ENCODE measurements at places on chromosomes 7 and 10. TPM values are rescaled to one million over a fixed set of nuclear protein-coding genes. Genes with fewer than 3 reads are reported as not detected.

DNA sequence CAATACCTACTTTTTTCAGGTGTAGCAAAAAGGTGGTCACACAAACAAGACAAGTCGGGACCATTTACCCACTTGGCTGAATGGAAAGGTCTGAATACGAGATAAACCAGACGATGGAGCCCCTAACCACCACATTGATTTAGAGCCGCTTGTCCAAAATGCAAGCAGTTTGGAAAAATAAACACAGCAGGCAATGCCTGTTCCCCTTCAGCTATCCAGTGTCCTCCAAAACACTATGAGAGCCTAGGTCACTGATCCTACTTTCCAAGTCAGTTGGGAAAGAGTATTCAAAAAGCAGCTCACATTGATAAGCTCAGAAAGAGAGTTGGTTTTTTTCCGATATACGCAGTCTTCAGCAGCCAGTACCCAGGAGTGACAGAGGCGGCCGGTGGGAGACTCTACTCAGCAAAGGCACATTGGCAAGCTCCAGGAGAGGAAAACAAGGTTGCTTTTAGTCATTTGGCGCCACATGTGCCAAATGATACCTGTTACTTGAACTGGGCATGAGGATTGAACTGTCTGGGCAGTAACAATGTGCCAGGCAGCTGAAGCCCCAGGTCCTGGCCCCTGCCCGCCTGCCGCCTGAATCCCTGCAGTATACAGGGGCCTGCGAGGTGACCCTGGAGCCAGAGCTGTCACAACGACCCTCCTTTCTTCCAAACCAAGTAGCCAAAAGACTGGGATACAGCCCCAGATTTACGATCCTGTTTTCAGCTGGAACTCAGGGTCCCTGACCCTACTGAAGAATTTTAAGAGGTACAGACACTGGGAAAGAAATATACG is 109.8 kb downstream of the PIP4K2A start:
- no peak for DNase-seq

DNA sequence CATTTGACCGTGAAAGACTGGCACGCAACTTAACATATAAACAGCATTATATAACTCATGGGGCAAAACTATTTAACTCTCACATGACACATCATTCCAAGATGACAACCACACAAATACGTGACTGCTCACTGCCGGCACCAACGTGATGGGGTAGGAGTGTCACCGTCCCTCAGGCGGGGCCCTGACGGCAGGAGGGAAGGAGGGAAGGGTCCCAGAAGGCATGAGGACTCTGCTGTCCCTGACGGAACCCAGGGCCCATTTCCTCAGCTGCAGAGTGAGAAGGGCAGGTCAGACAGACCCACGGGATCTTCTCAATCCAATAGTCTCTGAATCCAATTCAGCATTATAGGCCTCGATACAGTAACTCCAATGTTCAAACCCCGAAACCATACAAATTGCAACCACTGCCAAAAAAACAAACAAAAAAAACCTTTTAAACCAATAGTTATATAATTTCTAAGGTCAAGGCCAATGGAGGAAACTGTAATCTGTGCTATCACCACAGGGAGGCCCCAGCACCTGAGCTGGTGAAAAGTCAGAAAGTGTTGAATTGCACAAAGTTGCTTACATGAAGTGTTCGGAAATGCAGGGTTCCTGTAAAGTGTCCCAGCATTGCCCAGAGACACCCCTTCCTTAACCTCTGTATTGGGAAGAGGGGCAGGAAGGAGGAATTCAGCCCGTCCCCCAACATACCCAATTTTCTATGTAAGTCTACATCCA is 137.4 kb downstream of the TNS3 start:
- no peak for DNase-seq

- peak; percentile 26 for DNase-seq
Measured at GRCh38 chr7:134420424-134421125, 38.3 kb downstream of the AKR1B1 start.

- peak; percentile 81 for DNase-seq
Measured at GRCh38 chr10:124009231-124010015, 84.0 kb downstream of the CHST15 start.

- no peak for DNase-seq
Measured at GRCh38 chr10:114271075-114271778, 32.2 kb downstream of the VWA2 start.

GRCh38 chr10:132140167-132140925 is 46.4 kb upstream of the DPYSL4 start:
- DNase-seq: no peak

DNA sequence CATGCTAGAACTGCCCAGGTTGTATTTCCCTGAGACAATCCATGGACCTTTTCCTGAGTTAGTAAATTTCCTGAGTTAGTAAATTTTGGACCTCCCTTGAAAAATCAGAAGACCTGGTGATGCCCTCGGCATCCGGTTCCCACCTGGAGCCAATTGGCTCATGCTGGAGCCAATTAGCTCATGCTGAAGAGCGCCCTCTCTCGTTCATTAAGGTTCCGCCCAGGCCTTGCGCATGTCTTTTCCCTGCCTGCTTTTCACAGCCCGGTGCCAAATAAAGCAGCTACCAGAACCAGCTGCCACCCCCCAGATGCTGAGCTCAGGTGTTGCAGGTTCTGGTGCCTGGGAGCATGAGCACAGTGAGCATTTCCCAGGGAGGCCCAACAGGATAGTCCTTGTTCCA is 96.2 kb downstream of the APBB1IP start:
- no peak for DNase-seq

DNA sequence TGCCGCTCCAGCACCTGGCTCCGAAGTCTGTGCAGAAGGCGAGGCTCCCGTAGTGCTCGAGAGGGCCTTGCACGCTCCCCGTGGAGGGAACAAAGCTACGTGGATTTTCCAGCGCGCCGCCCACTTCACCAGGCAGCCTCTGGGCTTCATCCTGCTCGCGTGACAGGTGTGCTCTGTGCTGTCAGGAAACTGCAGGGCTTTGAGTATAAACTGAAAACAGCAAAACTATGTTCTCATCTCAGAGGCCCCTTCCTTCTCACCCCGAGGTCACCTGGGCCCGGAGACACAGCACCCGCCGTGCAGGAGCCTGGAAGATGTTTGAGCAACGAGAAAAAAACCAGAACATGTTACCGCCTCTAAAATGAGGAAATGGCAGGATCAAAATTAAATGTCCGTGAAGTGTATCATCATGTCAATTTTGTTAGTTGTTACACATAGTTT is 17.6 kb upstream of the GPR146 start:
- no peak for DNase-seq

DNA sequence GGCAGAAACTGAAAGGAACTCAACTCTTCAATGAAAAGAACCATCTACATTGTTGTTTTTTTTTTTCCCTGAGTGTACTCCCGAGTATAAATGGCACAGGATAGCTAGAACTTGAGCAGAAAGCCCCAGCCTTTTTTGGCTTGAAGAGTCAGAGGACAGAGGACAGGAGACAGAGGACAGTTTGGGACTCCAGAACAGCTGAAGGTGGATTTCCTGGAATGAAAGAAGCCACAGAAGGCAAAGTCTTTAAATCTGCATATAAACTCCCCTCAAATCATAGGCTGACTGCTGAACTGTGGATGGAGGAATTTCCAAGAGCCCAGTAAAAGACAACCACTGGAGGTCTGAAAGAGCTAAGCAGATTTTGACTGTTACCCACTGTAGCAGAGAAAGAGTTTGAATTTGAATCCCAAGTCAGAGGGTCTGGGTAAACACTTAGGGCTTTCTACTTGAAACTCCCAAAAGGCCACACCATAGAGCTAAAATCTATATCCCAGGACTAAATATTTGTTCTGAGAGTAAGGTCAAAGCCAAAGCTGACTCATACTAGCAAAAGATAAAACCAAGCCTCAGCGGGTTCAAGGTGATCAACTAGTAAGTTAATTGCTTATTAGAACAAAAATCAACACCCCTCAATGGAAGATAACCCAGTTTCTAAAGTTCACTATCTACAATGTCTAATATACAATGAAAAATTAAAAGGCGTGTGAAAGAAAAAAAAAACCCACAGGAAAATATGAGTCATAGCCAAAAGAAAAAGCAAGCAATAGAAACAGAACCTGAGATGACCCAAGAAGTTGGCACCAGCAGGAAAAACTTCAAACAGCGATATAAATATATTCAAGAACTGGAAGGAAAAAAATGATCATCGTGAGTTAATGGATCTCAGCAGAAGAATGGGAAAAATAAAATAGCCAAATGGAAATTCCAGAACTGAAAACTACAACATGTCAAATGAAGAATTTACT is 1.8 kb upstream of the OPN1SW start:
- DNase-seq: no peak

DNA sequence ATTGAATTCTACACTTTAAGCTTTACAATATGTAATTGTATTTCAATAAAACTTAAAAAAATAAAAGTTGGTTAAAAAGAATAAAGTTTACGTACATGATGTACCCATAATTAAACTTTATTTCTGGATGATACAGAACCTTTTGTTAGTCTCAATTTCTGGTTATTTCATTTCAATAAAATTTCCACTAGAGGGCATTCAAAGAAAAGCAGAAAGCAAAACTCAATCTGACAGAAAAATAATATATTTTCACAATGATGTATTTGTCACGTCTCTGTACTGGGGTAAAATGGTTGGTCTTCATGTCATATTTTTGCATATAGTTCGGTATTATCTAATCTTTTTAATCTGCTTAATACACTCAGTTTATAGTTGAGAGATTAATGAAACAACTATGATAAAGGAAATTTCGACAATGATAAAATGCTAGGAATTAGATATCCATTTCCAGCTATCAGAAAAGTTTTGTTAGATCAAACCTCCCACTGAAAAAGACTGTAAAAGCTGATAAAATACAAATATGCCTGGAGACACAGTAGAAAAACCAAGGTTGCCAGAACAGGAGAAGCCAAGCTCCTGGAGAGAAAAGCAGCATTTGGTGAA is 27.4 kb downstream of the ASZ1 start:
- DNase-seq: no peak

- DNase-seq: no peak
Measured at GRCh38 chr7:74044366-74045350, 16.7 kb downstream of the ELN start.

- DNase-seq: peak; percentile 52
Measured at GRCh38 chr10:97547962-97548361, 24.6 kb upstream of the ANKRD2 start.

The TEX36 gene
- not detected for polyA plus RNA-seq

The RSPH10B2 gene
- not detected for polyA plus RNA-seq

The TET1 gene
- polyA plus RNA-seq: 10.5 TPM

The PNLIPRP2 gene
- polyA plus RNA-seq: not detected

Measured in muscle of arm (tissue), 14 donors.